ENCODE measurements at places on chromosomes 12 and 14.

DNA sequence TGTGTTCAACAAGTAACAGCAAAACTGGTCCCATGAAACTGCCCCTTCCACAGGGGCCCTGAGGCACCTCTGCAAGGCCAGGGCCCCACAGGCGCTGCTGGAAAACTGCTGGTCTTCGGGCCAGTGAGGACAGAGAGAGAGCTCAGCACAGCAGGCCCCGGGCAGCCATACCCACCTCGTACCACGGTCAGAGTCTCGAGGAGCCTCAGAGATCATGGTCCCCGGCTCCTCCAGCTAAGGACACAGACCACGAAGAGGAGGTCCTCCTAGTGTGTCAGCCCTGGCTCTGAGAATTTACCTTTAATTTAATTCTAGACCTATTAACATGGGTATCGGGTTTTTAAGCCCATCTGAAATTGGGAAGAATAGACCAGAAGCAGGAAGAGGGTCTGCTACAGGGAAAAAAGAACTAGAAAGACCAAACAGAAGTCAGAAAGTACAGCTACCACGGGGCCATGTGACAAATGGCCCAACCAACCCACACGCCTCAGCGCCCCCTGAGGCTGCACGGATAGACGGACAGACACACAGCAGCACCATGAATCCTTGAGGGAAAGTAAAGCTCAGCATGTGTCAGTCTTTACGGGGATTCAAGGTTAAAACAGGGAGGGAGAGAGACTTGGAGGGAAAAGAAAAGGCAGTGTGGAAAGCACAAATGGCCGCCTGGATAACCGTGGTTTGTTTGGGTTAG is 22.9 kb downstream of the ANKRD9 start:
- DNase-seq: no peak

GRCh38 chr12:131378861-131379665 is 331.8 kb upstream of the SFSWAP start:
- DNase-seq: no peak

- DNase-seq: no peak
Measured at GRCh38 chr12:4178424-4179170, 95.0 kb upstream of the CCND2 start.

DNA sequence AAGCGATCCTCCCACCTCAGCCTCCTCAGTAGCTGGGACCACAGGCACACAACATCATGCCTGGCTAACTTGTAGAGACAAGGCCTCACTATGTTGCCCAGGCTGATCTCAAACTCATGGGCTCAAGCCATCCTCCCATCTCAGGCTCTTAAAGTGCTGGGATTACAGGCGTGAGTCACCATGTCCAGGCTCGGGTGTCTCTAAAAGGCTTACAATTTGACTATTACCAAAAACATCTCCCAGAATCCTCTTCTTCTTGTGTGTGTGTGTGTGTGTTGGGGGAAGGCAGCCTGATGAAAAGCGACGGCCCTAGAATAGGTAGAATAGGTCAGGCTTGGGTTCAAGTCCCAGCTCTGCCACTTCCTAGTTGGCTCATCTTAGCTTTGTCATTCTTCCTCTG is 16.8 kb downstream of the MSI1 start:
- no peak for DNase-seq

DNA sequence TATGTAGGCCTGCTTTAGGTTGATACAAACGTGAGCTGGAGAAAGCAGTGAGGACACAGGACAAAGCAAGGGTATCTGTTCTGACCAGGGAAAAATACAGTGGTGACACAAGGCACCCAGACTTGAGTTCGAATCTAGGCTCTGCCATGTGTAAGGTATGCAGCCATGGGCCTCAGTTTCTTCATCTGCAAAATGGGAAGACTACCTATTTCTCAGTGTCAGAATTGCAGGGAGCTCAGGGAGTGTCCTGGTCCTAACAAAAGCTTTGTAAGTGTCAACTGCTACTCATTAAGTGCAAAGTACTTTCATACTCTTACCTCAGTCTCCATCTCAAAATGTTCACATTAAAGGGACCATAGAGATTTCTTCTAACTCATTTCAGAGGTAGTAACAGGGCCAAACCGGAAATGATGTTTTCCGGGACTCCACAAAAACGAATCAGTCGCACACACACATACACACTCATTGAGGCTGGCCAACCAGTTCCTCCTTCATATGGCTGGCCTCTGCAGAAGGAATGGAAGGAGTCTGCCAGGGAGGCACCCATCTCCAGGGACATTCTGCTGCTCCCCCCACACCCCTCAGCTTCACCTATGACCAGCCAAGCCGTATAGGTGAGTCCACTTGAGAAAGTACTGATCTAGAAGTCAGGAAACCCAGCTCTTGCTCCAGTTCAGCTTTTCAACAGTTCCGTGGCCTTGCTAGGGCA is 7.8 kb downstream of the CTDSP2 start:
- no peak for DNase-seq

GRCh38 chr12:40499856-40500255 is 192.4 kb upstream of the CNTN1 start:
- no peak for DNase-seq

GRCh38 chr12:104699489-104700190 is 242.9 kb downstream of the CHST11 start:
- no peak for DNase-seq

DNA sequence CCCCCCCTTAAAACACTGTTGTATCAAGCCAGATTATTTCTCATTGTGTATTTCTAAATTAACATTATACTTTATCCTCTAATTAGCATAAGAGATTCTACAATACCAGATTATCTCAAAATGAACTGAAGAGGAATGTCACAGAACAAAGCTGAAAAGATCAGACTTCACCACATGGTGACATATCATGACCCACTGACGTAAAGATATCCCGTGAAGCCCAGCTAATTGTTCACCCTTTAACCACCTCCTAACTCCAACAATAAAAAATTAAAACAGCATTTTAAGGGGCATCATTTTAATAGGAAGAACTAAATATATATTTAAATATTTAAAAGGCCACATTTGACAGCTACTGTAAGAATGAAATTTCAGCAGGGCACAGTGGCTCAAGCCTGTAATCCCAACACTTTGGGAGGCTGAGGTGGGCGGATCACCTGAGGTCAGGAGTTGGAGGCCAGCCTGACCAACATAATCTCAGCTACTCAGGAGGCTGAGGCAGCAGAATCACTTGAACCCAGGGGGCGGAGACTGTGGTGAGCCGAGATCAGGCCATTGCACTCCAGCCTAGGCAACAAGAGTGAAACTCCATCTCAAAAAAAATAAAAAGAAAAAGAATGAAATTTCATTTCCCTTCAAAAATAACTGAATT is 29.0 kb downstream of the CDK17 start:
- DNase-seq: no peak

DNA sequence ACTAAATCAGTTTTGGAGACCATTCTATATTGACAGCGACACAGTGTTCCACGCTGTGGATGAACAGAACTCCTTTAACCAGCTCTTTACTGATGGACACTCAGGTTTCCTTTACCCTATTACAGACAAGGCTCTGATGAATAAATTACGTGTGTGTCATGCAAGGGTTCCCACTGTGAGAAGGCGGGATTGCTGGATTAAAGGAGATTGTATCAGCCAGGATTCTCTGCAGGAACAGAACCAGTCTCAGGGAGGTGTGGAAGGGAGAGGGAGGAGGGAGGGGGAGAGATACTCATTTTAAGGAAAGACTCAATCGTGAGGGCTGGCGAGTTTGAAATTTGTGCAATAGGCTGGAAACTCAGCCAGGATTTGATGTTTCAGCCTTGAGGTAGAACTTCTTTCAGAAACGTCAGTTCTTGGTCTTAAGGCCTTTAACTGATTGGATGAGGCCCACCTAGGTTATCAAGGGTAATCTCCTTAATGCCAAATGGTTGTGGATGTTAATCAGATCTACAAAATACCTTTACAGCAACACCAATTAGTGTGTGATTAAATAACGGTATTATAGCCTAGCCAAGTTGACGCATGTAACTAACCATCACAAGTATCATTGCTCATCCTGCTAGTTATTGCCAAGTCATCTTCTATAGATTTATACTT is 104.0 kb downstream of the GCH1 start:
- DNase-seq: no peak

DNA sequence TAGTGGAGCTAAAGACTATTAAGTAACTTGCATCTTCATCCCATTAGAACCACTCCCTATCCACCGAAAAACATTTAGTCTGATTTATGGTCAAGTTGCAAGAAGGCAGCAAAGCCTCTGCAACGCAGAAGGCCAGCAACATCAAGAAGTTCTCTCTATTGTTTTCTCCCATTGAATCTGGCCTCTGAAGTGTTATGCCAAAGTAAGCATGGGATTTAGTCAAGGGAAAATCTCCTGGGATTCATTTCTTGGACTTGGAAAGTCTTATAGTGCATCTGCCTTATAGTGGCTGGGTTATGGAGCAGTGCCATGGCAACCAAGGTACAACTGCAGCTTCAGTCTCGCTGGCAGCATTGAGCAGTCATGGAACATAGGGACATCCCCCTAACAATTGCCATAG is 87.7 kb upstream of the KRR1 start:
- DNase-seq: no peak

DNA sequence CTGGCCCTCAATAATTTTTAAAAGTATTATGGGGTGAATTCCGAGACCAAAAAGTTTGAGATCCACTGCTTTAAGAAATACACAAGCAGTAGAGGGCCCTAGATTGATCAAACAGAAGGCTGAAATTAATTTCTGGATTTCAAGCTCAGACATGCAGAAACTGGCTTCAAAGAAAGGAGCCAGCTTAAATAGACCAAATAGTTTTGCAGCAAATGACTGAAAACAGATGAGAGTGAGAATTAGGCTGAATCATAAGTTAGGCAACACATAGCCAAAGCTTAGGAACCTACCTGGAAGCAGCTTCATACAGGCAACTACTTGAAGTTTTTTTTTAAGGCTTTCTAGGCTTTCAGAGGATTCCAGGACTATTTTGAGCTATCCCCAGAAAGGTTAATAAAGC is 12.4 kb downstream of the ATF7 start:
- DNase-seq: no peak

GRCh38 chr14:96598332-96598928 is 96.2 kb downstream of the PAPOLA start:
- DNase-seq: no peak

- DNase-seq: no peak
Measured at GRCh38 chr14:50967103-50967502, 22.8 kb upstream of the PYGL start.

DNA sequence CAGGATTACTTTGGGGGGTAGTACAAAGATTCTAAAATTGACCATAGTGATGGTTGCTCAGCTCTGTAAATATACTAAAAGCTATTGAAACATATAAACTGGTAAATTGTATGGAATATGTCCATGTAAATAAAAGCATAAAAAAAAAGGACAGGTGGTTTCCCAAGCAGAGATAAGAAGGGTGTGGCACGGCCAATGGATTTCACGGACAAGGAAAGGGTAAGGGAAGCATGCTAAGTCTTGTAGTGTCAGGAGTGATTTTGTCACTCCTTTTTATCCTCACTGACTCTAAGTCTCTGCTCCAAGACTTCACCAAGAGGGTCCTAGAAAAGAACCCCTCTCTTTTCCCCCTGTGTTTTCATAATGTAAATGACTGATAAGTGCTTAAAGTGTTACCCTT is 229.2 kb downstream of the SPTSSA start:
- DNase-seq: no peak

- no peak for DNase-seq
Measured at GRCh38 chr14:22412926-22413411, 176.1 kb downstream of the DAD1 start.

GRCh38 chr14:68951035-68951797 is 27.9 kb downstream of the ACTN1 start:
- no peak for DNase-seq

GRCh38 chr12:101021911-101022388 is 188.1 kb downstream of the SLC5A8 start:
- DNase-seq: no peak

DNA sequence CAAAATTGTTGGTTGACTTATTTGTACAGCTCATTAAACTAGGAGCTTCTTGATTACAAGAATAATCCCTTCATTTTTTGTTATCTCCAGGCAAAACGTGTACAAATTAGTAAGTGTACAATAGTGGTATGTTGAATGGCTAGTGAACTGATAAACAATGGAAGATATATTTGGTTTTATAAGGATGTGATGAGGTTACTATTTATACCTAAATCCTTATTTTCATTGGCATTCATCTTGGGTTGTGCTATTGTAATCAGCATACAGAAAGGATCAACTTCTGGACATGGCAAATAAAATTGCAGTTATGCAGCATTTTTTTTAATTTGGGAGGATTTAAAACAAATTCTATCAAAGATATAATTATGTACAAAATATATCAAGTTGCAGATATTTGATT is 199.4 kb upstream of the GZMB start:
- DNase-seq: no peak

GRCh38 chr12:109832541-109833306 is 474 bp downstream of the TRPV4 start:
- DNase-seq: no peak

GRCh38 chr14:72800848-72801370 is 93.0 kb downstream of the DPF3 start:
- no peak for DNase-seq

GRCh38 chr14:70704960-70705359 is 63.2 kb downstream of the TTC9 start:
- DNase-seq: no peak

DNA sequence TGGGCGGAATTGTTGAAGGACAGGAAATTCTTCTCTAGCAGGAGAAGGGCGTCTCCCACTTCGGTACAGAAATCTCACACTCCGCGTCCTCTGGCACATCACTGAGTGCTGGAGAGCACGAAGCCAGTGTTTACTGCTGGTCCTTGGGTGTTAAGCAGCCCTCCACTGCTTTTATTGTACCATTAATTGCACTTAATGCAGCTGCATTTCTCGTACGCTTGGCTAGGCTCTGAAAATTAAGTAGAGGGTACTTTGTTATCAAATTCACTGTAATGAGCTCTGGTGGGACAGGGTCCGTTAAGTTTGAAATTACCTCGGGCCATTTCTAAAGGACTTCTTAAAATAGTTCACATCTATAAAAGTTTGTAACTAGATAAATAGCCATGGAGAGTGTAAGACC is 411.2 kb downstream of the NPAS3 start:
- DNase-seq: no peak

- no peak for DNase-seq
Measured at GRCh38 chr12:131008131-131008912, 54.6 kb downstream of the ADGRD1 start.
